ENCODE measurements at places on chromosomes 6 and 20. TPM values are rescaled to one million over a fixed set of nuclear protein-coding genes. Genes with fewer than 3 reads are reported as not detected.

Gene KCNB1
- not detected for total RNA-seq

Gene YIPF3
- 92.8 TPM for total RNA-seq

Gene DAAM2
- 16.1 TPM for total RNA-seq

Gene ZNF133
- 18.1 TPM for total RNA-seq

Gene CRIP3
- total RNA-seq, result not detected

Gene AVP
- not detected for total RNA-seq

Gene MAS1
- total RNA-seq, result not detected

Gene FILIP1
- total RNA-seq, result 0.32 TPM

Gene SPATA2
- 3.9 TPM for total RNA-seq

Gene SAMD3
- total RNA-seq, result 5.5 TPM

Gene TSHZ2
- total RNA-seq, result 2.3 TPM

Gene GTSF1L
- not detected for total RNA-seq

Gene OTOR
- not detected for total RNA-seq
